ENCODE measurements at places on chromosomes 4 and X.
A peak's percentile ranks its signal among the peaks of the same experiment; 100 is the strongest.

DNA sequence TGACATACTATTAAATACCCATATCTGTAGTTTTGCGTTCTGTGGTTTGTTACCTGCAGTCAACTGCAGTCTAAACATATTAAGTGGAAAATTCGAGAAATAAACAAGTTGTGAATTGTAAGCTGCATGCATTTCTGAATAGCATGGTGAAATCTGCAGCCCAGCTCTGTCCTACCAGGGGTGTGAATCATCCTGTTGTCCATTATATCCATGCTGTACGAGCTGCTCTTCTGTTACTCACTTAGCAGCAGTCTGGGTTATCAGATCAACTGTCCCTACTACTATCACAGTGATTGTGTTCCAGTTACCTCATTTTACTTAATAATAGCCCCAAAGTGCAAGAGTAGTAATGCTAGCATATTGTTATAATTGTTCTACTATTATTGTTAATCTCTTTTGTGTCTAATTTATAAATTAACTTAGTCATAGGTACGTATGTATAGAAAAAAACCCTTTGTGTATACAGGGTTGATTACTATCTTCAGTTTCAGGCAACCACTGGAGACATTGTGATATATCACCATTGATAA lies 173.7 kb upstream of the FAT4 start:
- no peak for DNase-seq

DNA sequence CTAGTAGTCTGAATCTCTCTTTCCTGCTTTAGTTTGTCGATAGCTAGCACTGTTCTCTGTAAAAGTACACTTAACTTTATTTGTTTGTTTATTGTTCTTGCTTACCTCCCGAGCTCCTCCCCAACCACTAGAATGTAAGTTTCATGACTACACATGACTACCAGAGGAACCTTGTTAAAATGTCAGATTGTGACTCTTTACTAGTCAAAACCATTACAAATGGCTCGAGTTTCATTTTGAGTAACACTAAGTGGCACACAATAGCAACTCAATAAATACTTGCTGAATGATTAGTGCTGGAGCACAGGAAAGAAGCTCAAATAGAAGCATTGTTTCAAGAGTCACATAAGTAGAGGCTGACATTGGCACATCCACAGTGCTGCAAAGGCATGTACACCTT lies 116.1 kb downstream of the MAPK10 start:
- DNase-seq = no peak

DNA sequence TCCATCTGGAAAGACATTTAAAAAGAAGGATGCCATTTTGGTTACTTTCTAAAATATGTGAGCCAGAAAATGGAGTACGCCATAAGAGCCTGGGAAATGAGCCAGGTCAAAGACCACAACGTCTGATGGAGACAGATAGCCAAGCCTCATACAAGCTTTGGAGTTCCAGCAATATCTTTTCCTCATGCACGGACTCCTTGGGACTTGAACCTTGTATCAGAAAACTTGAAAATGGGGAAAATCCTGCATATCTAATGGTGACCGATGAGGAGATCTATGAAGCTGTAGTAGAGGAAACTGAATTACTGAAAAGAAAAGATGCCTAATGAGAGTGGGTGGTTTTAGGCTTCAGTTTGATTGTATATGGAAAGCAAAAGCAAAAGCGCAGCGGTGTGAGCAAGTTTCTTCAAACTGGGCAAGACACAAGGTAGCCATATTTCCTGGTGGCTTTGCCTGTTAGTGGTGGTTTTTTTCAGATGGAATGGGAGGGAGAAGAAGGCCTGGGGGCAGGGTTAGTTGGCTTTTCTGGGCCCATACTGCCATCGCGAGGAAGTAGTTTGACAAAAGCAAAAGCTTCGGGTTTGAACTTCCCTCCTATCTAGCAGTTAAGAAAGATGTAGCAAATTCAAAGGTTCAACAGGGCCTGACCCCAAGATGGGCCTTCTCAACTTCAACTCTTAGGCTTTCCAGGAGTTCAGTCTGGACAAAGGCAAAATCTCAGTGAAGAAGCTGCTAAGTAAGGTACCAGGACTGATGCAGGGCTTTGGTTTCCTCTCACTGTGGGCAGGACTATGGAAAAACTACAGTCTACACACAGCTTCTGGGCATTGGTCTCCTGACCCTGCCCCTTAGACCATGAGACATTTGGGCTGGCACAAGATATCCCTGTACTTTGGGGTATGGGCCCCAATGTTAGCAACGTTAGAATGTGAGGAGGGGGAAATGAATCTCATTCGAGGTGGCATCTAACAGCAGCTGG lies 210.0 kb upstream of the STK26 start:
- peak; percentile 53 for DNase-seq

- DNase-seq = no peak
Observed at GRCh38 chr4:152417673-152418072, 118.2 kb downstream of the FBXW7 start.

GRCh38 chr4:99868126-99868596 lies 26.1 kb downstream of the LAMTOR3 start:
- DNase-seq = peak; percentile 28

GRCh38 chrX:133776072-133776471 lies 209.3 kb downstream of the GPC3 start:
- no peak for DNase-seq

GRCh38 chr4:86981789-86982188 lies 47.0 kb downstream of the AFF1 start:
- no peak for DNase-seq

DNA sequence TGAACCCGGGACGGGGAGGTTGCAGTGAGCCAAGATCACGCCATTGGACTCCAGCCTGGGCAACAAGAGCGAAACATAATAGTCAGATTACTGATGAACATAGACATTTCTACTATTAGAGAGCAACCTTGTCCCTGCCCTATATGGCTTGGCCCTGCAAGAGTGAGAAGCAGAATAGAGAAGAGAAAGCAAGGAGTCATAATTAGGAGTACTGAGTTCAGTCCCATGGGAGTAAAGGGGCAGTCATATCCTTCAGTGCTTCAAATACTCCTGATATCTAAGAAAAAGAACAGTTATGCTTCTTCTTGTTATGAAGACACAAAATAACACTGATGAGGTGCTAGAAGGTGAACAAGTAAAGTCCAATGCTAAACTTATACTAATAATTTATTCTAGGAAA lies 33.8 kb downstream of the CLDN2 start:
- DNase-seq = no peak

- DNase-seq = no peak
Observed at GRCh38 chr4:1871471-1872021, 353 bp downstream of the NSD2 start.

- DNase-seq = no peak
Observed at GRCh38 chr4:189664693-189665250, 275.9 kb upstream of the FRG1 start.

GRCh38 chr4:107519053-107519452 lies 201.0 kb downstream of the PAPSS1 start:
- DNase-seq = no peak

DNA sequence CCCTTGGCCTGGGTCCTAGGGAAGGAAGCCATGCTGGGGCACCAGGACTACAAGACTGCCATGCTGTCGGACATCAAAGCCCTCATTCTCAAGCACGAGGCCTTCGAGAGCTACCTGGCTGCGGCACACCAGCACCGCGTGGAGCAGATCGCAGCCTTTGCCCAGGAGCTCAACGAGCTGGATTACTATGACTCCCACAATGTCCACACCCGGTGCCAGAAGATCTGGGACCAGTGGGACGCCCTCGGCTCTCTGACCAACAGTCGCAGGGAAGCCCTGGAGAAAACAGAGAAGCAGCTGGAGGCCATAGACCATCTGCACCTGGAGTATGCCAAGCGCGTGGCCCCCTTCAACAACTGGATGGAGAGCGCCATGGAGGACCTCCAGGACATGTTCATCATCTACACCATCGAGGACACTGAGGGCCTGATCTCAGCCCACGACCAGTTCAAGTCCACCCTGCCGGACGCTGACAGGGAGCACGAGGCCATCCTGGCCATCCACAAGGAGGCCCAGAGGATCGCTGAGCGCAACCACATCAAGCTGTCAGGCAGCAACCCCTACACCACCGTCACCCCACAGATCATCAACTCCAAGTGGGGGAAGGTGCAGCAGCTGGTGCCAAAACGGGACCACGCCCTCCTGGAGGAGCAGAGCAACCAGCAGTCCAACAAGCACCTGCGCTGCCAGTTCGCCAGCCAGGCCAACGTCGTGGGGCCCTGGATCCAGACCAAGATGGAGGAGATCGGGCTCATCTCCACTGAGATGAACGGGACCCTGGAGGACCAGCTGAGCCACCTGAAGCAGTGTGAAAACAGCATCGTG lies 487.0 kb downstream of the TRAM1L1 start:
- DNase-seq = no peak

- no peak for DNase-seq
Observed at GRCh38 chr4:79987401-79987800, 85.6 kb downstream of the ANTXR2 start.

DNA sequence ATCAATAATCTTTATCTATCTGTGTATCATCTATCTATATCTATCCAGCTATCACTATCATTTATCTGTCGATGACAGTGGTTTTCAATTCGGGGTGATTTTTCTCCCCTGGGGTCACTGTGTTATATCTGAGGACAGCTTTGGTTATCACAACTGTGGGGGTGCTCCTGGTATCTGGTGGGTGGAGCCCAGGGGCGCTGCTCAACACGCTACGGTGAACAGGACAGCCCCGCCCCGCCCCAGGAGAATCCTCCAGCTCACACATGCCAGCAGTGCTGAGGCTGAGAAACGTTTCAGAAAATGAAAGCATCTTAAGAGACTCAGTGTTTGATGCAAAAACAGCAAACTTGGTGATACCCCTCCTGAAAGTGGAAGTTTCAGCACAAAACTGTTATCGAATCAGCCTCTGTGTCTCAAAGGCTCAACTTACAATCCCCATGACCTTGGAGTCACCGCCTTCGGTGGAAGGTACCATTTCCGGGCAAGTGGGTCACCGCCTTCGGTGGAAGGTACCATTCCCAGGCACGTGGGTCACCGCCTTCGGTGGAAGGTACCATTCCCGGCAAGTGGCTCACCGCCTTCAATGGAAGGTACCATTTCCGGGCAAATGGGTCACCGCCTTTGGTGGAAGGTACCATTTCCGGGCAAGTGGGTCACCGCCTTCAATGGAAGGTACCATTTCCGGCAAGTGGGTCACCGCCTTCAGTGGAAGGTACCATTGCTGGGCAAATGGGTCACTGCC lies 315.3 kb downstream of the DHRSX start:
- no peak for DNase-seq

GRCh38 chr4:6641164-6641970 lies 882 bp downstream of the MRFAP1 start:
- DNase-seq = peak; percentile 26

DNA sequence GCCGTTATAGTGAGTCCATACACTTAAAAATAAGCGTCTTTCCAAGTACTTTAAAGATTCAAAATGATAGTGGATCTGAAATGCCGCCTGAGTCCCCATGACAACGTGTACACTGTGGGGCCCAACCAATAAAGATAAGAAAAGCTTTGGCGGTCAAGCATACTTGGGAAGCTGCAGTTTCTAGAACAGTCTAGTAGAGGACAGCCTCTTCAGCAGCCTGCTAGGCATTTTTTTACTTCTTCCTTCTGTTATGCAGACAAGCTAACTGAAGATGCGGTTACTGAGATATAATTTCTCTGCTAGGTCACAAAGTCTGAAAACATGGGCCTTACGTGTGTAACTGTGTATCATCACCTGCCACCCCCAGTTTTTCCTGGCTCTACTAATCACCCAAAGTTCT lies 402 bp upstream of the UPRT start:
- DNase-seq = no peak

DNA sequence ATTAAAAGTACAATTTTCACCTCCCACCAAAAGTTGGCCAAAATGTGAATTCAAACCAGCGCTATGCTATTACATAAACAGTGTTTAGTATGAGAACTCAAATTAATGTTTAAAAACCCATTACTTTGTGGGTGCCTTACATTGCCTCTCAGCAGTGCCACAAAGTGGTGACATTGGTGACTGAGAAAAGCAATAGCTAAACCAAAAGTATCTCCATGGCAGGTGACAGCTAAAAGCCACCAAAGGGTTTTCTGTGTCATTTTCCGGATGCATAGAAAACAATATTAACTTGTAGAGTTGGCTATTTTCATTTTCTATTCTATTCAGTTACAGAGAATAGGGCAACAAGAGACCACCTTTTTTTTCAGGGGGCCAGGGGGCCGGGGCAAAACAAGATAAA lies 261.2 kb downstream of the MAPK10 start:
- no peak for DNase-seq

GRCh38 chr4:83734576-83734975 lies 198.7 kb downstream of the GPAT3 start:
- DNase-seq = no peak

DNA sequence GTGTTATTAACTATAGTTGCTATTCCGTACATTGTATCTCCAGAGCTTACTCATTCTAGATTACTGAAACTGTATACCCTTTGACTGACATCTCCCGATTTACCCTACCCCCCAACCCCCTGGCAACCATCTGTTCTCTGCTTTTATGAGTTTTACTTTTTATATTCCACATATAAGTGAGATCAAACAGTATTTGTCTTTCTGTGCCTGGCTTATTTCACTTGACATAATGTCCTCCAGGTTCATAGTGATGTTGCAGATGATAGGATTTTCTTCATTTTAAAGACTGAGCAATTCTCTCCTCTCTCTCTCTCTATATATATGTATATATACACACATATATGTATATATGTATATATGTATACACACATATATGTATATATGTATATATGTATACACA lies 54.6 kb downstream of the CFAP299 start:
- no peak for DNase-seq

DNA sequence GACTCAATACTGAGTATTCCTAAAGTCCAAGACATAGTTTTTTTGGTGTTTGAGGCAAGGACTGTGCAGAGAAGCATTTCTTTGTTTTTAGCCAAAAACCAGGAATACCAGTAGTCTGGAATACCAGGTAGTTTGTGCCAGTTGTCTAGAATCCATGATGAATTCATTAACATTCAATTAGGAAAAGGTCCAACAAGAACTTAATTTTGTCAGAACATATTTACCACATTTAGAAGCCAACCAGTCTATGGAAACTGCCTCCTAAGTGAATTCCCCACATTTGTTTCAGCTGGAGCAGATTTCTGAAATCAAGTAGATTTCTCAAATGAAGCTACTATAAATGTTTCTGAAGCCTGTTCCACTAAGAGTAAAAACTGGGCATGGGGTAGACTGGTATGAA lies 1584.8 kb upstream of the ADGRL3 start:
- DNase-seq = no peak

GRCh38 chrX:131322651-131323050 lies 33.5 kb upstream of the IGSF1 start:
- no peak for DNase-seq

All from stimulated activated CD8-positive, alpha-beta memory T cell treated with anti-CD3 and anti-CD28 coated beads, Interleukin-15, amount 100 ng/mL, for 48 hours (primary cell).